ENCODE measurements at places on chromosomes 6 and 20. TPM values are rescaled to one million over a fixed set of nuclear protein-coding genes. Genes with fewer than 3 reads are reported as not detected.
A peak's percentile ranks its signal among the peaks of the same experiment; 100 is the strongest.

Gene C6orf120
- total RNA-seq = 35.6 TPM

Gene OR2H2
- not detected for total RNA-seq

Gene MBOAT1
- total RNA-seq = 5.6 TPM

Gene SMLR1
- total RNA-seq = not detected

Gene PKIB
- total RNA-seq = 1.2 TPM

Gene HDGFL1
- not detected for total RNA-seq

Gene DPPA5
- not detected for total RNA-seq

Gene NANP
- 6.0 TPM for total RNA-seq

Gene MARCKS
- total RNA-seq = 19.2 TPM

Gene BPIFB4
- total RNA-seq = not detected

- H3K4me3 ChIP-seq = no peak overlapping the region
- no peak for DNase-seq
- peaks cover 23% of the 10 kb centered on the region for H3K4me1 ChIP-seq
- no peak overlapping the region for H3K27ac ChIP-seq
Observed at GRCh38 chr6:82693094-82693493, 329.5 kb downstream of the TPBG start.

- DNase-seq = no peak
- no peaks in the 10 kb centered on the region for H3K4me1 ChIP-seq
- no peak overlapping the region for H3K27ac ChIP-seq
- peaks cover 86% of the 10 kb centered on the region for H3K36me3 ChIP-seq
Observed at GRCh38 chr6:157929076-157929475, 52.6 kb upstream of the SYNJ2 start.

DNA sequence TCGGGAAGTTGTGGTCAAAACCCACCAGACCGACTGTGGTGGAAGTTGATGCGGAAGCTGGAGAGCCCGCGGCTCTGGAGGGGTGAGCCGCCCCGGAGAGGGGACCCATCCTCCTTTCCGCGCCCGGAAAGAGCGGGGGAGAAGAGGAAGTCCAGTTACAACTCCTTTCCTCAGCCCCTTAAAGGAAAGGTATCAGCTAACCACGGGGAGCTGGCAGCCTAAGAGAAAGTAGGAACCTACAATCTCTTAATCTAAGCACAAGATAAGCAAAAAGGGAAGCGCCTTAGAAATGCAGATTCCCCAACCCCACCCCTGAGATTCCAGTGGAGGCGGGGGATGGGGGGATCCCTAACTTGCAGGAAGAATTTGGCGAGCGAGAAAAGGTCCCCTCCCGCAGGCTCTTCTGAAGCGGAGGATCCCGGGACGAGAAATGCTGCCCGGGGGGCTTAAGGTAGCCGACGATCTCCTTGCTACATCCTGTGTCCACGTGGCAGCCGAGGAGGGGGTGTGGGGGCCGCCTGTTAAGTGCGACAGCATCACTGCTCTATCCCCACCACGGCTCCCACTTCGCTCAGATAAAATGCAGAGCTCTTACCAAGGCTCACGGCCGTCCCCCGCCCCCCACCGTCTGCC is 87.5 kb downstream of the ZFP64 start:
- no peak overlapping the region for H3K27ac ChIP-seq
- H3K36me3 ChIP-seq = no peaks in the 10 kb centered on the region
- no peak for DNase-seq
- H3K4me1 ChIP-seq = peaks cover 26% of the 10 kb centered on the region
- H3K27me3 ChIP-seq = no peaks in the 10 kb centered on the region

GRCh38 chr20:44209686-44210405 is 725 bp downstream of the OSER1 start:
- H3K27me3 ChIP-seq = no peaks in the 10 kb centered on the region
- DNase-seq = no peak
- H3K4me3 ChIP-seq = peak overlapping the region; percentile 93
- peak overlapping the region; percentile 98 for H3K27ac ChIP-seq
- peaks cover 1% of the 10 kb centered on the region for H3K36me3 ChIP-seq
- peaks cover 73% of the 10 kb centered on the region for H3K4me1 ChIP-seq

GRCh38 chr6:107543088-107543487 is 53.2 kb downstream of the SOBP start:
- H3K27me3 ChIP-seq = no peaks in the 10 kb centered on the region
- no peak overlapping the region for H3K4me3 ChIP-seq
- H3K36me3 ChIP-seq = no peaks in the 10 kb centered on the region
- DNase-seq = no peak

GRCh38 chr6:136576821-136577220 is 26.6 kb upstream of the MAP7 start:
- no peaks in the 10 kb centered on the region for H3K27me3 ChIP-seq
- no peak overlapping the region for H3K27ac ChIP-seq
- peaks cover 67% of the 10 kb centered on the region for H3K36me3 ChIP-seq

GRCh38 chr6:118548136-118548535 is at the start of gene PLN:
PLN (plus strand) TSS chr6:118548296; CDS start chr6:118558922, 10,626 bp downstream.
- H3K27me3 ChIP-seq = no peaks in the 10 kb centered on the region
- no peak for DNase-seq
- peaks cover 19% of the 10 kb centered on the region for H3K4me1 ChIP-seq

GRCh38 chr20:51037532-51038115 is 14.7 kb upstream of the KCNG1 start:
- no peak overlapping the region for H3K27ac ChIP-seq
- no peaks in the 10 kb centered on the region for H3K36me3 ChIP-seq
- H3K27me3 ChIP-seq = peaks cover 47% of the 10 kb centered on the region
- no peak for DNase-seq
- H3K4me3 ChIP-seq = no peak overlapping the region

- peaks cover 12% of the 10 kb centered on the region for H3K27me3 ChIP-seq
- H3K36me3 ChIP-seq = no peaks in the 10 kb centered on the region
- DNase-seq = no peak
- no peak overlapping the region for H3K4me3 ChIP-seq
Observed at GRCh38 chr6:26257272-26257671, 107.7 kb upstream of the BTN3A2 start.

GRCh38 chr6:66278115-66278514 is 571.1 kb upstream of the EYS start:
- no peaks in the 10 kb centered on the region for H3K4me1 ChIP-seq
- no peak for DNase-seq
- H3K27ac ChIP-seq = no peak overlapping the region
- no peaks in the 10 kb centered on the region for H3K27me3 ChIP-seq
- no peaks in the 10 kb centered on the region for H3K36me3 ChIP-seq

GRCh38 chr6:4979426-4979825 is 24.4 kb downstream of the RPP40 start:
- H3K4me1 ChIP-seq = peaks cover 8% of the 10 kb centered on the region
- no peak overlapping the region for H3K27ac ChIP-seq
- H3K4me3 ChIP-seq = no peak overlapping the region
- no peak for DNase-seq
- H3K36me3 ChIP-seq = no peaks in the 10 kb centered on the region
- H3K27me3 ChIP-seq = no peaks in the 10 kb centered on the region

- H3K27ac ChIP-seq = no peak overlapping the region
- H3K4me3 ChIP-seq = peak overlapping the region; percentile 54
- DNase-seq = no peak
- peaks cover 65% of the 10 kb centered on the region for H3K27me3 ChIP-seq
- peaks cover 32% of the 10 kb centered on the region for H3K4me1 ChIP-seq
Observed at GRCh38 chr6:117270055-117270842, 4.9 kb downstream of the VGLL2 start.

DNA sequence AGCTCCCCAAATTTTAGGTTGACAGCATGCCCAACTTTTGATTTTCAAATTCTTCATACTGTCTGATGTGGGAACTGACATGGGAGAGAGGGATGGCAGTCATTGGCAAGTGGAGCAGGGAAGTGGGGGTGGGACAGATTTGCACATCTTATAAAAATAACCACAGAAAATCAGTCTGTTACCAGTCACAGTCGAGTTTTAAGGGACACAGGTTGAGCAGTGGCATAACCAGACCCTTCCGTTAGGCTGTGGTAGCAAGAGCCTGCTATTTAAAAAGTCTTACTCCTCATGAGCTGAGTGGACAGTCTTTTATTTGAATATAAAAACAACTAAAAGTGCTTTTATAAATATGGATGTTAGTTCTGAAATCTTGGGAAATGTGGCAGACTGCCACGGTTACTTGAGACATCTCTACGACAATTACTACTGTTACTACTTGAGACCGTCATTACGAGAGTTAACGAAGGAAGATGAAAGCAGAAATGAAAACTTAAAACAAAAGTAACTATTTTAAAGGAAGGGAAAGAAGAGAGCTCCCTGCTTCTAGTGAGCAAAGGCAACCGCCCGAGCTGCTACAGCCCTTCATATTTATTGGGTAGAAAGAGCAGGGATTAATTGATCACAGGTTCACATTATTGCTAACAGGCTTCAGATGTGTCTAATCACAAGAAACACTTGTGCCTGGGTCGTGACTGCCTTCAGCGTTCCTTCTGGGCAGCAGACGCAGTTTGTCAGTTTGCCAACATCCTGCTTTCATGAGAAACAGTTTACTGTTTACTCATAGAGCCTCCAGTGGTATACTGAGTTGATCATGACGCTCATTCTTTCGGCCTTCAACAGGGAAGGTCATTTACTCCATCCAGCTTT is 71.3 kb downstream of the EFHC1 start:
- no peaks in the 10 kb centered on the region for H3K27me3 ChIP-seq
- no peaks in the 10 kb centered on the region for H3K36me3 ChIP-seq
- H3K4me3 ChIP-seq = no peak overlapping the region
- no peak overlapping the region for H3K27ac ChIP-seq
- peak; percentile 74 for DNase-seq

DNA sequence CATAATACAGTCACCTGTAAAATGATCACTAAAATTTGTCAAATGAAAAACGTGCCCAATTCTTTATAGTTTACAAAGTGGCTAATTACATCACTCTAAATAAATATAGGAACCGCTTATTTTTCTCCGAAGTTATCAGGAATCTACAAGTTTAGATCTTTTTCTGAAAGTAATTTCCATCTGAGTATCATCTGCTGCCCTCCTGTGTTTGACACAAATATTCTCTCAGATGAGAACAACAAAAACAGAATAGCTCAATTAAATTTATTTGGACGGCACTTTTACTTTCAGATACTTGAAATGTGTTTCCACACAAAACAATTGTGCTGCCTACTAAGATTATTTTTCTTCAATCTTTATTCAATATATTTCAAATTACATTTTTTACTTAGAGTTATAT is 5.0 kb downstream of the SF3B5 start:
- H3K36me3 ChIP-seq = peaks cover 5% of the 10 kb centered on the region
- no peak overlapping the region for H3K27ac ChIP-seq
- H3K4me1 ChIP-seq = peaks cover 18% of the 10 kb centered on the region

DNA sequence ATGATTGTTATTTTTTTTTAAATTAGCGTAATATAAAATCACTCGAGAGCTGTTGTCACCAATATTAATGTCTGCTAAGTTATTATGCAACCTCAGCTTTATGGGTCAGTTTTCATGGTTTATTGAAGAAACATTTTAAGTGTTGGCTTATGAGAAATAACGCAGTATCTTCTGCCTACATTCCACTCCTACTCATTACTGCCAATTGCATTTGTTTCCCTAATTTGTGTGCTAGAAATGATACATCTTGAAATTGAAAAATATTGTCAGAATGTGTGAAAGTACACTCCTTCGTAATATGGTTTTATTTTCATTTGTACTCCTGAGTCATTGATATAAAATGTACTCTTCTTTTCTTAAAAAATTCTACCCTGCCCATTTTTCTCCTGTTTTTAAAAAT is 333.3 kb upstream of the HSF2 start:
- H3K27ac ChIP-seq = no peak overlapping the region
- H3K4me3 ChIP-seq = no peak overlapping the region
- no peaks in the 10 kb centered on the region for H3K27me3 ChIP-seq

DNA sequence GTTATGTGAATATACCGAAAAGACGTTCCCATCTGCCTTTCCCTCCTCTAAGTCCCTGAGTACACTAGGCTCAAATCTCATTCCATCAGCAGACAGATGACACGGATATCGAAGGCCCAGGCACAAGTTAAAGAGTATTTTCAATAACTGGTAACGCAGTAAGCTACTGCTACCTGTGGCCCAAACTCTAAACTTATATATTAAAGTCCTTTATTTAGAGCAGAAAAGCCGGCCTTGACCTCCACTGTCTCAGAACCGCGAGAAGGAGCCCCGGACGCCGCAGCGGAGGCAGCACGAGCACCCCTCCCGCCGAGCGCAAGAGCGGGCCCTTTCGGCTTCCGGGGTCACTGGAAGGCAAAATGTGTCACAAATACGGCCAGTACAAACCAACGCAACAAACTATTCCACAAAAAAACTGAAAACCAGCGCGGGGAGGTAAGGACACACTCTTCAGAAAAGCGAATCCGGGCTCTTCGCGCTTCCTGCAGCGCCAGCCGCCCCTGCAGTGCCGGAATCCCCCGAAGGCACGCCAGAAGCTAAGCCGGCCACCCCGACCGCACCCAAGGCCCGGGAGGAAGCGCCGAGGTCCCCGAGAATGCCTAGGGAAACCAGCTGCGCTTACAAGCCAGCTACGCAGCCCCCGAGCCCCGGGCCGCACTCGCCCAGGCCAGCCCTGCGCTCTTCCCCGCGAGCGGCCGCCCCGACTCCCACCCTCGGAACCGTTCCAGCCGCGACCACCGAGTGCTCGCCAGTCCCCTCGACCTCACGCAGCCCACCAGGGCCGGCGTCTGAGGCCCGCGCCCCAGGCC is 681 bp downstream of the DIDO1 start:
- peaks cover 85% of the 10 kb centered on the region for H3K4me1 ChIP-seq
- no peaks in the 10 kb centered on the region for H3K27me3 ChIP-seq
- no peak for DNase-seq
- peak overlapping the region; percentile 94 for H3K4me3 ChIP-seq
- H3K27ac ChIP-seq = peak overlapping the region; percentile 98

- H3K4me3 ChIP-seq = no peak overlapping the region
- H3K4me1 ChIP-seq = peaks cover 23% of the 10 kb centered on the region
- H3K27me3 ChIP-seq = no peaks in the 10 kb centered on the region
- H3K27ac ChIP-seq = peak overlapping the region; percentile 75
Observed at GRCh38 chr20:50762045-50762422, 30.7 kb downstream of the PARD6B start.

DNA sequence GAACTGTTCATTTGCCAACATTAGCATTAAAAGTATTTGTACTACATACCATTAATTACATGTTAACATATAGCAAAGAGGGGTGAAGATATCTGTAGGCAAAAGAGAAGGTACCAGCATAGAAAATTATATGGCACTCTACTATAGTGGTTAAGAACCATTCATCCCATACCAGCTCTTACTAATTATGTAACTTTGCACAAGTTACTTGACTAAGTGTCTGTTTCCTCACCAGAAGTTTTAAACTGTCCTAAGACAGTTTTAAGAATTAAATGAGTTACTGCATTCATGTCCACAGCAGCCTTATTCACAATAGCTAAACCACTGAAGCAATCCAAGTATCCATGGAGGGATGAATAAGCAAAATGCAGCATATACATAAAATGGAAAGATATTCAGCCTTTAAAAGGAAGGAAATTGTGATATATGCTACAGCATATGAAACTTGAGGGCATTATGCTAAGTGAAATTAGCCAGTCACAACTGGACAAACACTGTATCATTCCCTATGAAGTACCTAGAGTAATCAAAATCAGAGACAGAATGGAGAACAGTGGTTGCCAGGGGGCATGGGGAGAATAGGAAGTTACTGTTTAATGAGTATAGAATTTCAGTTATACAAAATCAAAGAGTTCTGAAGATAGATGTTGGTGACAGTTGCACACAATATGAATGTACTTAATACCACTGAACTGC is 98.9 kb downstream of the RNGTT start:
- H3K4me1 ChIP-seq = no peaks in the 10 kb centered on the region
- H3K27me3 ChIP-seq = no peaks in the 10 kb centered on the region
- H3K4me3 ChIP-seq = no peak overlapping the region
- no peak overlapping the region for H3K27ac ChIP-seq

Data from esophagus muscularis mucosa (tissue), 4 donors.